ENCODE measurements at places on chromosomes 13 and 19.

DNA sequence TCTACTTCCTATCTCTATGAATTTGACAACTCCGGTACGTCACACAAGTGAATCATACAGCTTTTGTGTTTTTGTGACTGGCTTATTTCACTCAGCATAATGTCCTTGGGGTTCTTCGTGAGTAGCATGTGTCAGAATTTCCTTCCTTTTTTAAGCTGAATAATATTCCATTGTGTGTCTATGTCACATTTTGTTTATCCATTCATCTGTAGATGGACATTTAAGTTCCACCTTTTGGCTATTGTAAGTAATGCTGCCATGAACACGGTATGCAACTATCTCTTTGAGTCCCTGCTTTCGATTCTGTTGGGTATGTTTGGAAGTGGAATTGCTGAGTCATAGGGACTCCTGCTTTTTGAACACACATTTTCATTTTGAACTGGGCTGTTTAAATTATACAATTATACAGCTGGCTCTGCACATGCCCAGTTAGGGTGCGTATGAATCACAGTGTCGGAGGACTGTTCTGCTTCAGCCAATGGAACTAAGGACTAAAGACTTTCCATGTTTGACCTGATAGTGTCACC, 43.0 kb upstream of the C13orf42 start:
- DNase-seq, result no peak

GRCh38 chr19:30741566-30741965, 369.4 kb downstream of the ZNF536 start:
- DNase-seq, result no peak

DNA sequence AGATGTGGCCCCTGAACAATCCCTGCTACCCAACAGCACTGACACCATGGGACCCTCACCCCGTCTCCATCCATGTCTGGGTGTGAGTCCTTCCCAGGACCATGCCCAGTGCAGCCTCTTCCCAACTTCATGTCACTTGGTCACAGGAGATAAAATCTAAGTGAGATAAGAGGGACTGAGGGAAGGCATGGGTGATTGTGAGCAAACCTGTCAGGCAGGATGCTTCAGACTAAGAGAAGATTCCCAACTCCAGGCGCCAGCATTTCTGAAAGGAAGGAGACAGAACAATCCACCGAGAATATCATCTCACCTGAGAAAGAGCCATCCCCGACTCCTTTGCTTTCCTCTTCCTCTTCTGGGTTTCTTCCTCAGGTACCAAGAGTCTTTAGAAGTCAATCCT, 7.5 kb downstream of the ZNF320 start:
- no peak for DNase-seq

DNA sequence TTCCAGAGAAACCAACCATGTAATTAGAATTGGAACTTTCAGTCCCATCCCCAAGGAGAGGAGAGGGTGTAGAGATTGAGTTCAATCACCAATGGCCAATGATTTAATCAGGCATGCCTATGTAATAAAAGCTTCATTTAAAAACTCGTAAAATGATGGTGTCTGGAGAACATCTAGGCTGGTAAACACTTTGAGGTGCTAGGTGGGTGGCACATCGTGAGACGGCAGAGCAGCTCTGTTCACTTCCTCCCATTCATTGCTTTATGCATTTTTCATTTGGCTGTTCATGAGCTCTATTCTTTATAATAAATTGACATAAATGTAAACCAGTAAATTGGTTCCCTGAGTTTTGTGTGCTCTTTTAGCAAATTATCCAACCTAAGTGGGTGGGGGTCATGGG, 90.1 kb downstream of the ELF1 start:
- no peak for DNase-seq

GRCh38 chr19:18513868-18514267, 8.0 kb downstream of the ELL start:
- no peak for DNase-seq

GRCh38 chr19:42113641-42114348, 18.5 kb downstream of the POU2F2 start:
- no peak for DNase-seq

- no peak for DNase-seq
These were observed 74.6 kb downstream of the CBY2 start for GRCh38 chr13:45776748-45777147.

DNA sequence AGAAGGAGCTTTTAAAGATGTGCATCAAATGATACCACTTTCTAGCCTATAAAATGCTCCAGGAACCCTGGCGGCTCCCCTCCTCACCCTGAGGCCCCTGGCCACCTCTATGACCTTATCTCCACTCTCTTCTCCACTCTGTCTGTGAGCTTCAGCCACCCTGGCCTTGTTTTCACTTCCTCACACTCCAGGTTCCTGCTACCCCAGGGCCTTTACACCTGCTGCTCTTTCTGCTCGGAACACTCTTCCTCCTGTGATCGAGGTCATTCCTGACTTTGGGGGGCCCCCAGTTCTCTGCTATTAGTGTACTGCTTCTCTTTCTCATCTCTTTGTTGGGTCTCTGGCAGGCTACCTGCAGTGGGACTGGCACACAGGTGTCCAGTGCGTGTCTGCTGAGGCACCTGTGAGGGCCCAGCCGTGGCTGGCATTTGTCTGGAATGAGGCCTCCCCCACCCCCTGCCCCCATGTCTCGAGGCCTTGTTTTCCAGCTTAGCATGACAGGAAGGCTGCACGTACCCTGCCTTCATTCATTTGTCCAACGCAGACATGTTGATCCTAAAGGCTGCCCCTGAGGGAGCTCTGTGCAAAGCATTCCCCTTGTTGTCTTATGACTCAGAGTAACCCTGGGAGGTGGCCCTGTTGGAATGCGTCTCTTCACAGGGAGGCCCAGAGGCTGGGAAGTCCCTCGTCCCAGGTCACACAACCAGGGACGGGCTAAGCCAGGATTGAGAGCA, 2.3 kb downstream of the DDA1 start:
- no peak for DNase-seq

- DNase-seq, result no peak
These were observed 19.6 kb downstream of the FUZ start for GRCh38 chr19:49793561-49793840.

GRCh38 chr13:28865951-28866350, 45.8 kb downstream of the MTUS2 start:
- DNase-seq, result no peak

GRCh38 chr19:32357720-32358119, 12.3 kb downstream of the ZNF507 start:
- no peak for DNase-seq

DNA sequence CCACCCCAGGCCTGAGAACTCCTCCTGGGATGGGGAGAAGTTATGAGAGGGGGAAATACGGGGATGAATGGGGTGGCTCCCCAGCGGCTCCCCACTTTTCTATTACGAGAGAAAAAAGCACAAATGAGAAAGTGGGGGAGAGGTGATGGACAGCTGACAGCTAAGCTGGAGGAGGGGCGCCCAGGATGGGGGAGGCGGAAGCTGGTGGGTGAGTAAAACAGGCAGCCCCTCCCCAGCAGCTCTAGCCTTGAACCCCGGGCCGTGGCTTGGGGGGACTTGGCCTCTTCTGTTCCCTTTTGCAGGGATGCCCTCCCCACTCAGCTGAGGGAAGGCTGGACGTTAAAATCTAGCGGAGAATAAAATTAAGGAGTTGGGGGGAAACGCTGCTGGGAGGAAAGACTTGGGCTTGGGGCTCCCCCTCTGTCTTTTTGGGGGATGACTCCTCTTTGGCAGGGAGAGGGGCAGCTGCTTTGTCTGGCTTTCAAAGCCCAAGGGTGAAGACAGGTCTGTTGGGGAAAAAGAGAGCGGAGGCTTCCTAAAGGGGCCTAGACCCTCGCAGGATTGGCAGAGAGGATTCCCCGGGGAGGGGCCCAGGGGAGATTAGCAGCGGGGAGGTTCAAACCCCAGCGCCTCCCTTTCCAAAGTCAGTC, 1.4 kb upstream of the SAMD1 start:
- no peak for DNase-seq

- no peak for DNase-seq
These were observed 8.2 kb downstream of the ATP11A start for GRCh38 chr13:112697756-112698655.

DNA sequence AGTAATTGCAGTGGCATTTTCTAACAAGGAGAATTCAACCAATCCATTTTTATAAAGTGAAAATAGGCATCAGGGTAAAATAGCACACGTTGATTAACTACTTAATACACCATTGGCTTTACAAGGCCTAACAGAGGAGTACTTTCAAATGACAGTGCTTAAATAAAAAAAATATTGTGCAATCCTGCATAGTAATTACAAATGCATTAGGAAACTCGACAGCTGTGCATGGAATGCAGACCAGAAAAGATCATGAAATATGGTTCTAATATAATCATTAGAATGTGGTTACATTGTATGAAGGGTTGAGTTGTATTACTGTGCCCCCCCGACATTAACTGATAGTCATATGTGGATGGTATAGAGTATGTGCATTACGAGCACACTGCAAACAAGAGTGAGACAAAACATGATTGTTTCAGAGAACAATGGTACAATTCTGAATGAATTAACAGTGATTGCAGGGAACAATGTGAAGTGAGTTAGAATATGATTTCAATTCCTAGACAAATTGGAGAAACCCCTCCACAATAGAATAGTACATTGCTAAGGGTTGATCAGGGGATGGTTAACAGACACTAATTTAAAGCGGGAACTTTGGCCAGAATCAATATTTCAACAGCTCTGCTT, 270.6 kb downstream of the GPC5 start:
- DNase-seq, result no peak

DNA sequence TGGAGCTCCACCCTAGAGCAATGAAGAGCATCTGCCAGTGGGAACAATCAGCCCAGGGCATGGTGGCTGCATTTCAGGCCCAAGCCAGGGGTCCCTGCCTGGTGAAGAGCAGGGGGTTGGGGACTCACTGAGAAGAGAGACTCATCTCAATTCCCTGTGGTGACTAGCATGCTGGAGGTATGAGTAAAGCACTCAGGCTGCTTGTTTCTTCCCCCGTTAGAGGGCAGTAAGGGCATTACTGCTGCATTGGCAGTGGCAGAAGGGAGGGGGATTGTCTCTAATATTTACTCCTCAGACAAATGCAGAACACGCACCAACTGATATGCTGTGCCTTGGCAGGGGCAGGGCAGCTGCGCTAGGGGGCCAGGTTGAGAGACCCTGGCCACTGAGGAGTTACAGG, 329.1 kb downstream of the SLITRK5 start:
- no peak for DNase-seq

GRCh38 chr13:28347456-28348371, 147.2 kb downstream of the FLT1 start:
- no peak for DNase-seq

DNA sequence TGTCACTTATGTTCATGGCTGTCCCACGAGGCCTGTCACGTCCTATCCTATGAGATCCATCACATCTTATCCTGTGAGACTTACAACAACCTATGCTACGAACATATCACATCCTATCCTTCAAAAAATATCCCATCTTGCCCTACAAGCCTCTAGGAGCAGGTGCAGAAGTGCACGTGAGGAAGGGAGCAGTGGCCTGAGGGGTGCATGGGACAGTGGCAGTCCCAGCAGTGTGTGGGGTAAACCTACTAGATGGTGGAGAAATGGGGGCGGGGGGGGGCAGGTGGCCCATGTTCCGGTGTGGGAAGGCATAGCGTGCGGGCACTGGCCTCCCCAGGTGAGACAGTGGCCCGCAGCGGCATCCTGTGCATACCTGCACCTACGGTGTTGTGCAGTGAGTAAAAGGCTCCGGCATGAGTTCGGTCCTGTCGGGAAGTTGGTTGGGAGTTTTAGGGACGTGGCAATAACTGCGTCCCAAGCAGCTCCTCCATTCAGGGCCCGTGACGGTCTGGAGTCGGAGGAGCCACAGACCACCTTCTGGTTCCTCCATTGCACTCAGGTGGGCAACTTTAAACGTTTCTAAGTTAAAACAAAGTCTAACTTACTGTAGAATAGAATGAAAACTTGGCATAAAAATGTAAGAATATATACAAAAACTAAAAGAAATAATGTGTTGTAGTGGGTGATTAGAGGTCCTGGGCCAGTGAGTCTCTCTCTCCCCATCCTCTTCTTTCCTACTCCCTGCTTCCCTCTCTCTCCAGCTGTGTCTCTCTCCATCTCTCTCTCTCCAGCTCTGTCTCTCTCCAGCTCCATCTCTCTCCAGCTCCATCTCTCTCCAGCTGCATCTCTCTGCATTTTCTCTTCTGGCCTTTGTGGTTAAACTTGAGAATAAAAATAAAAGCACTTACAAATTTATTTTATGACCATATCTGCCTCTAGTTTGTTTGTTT, 42.1 kb downstream of the ATP11A start:
- DNase-seq, result no peak

DNA sequence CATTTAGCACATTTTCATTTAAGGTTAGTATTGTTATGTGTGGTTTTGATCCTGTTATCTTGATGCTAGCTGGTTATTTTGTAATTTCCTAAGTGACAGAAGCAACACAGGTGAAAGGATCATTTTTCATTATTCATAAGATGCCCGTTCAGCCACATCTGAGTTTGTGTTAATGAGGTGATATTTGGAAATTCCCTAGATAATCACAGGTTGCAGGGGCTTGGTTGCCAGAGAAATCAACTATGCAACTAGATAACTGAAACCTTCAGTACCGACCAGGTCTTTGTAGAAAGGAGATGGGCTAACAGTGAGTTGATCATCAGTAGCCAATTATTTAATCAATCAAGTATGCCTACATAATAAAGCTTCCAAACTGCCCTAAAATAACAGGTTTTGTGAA, 121.3 kb upstream of the UFM1 start:
- no peak for DNase-seq

DNA sequence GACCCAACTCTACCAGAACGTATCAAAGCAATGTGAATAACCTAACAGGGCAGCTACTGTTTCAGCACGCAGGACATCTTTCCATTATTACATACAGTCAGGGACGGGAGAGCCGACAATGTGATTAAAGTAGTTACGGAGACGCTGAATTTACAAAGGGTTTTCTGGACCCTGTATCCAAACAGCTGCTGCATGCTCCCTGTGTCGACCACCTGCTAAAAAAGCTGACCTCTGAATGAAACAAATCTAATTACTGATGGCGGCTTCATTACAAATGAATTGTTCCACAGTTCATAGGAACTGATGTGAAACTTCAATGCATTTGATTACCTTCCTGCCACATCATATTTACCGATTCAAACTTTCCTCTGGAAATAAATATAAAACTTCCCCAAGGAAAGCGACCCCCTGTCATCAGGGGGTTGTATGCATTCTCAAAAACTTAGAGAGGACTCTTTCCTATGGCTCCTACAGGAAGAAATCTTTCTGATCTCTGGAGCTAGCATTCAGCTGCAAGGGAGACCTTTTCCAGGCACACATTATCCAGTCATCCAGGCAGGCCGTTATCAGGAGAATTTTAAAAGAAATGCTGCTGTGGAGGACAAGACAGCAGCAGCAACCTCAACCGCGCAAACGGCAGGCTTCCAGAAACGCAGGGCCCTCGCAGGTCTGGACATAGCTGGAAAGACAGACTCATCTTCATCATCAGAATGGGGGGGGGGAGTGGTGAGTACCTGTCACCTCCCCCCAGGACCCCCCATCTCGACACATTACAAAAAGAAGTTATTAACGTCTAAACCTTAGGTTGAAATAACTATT, 3.1 kb downstream of the EFNB2 start:
- DNase-seq, result no peak

GRCh38 chr19:34120846-34121639, 51.3 kb upstream of the LSM14A start:
- DNase-seq, result peak; percentile 17

Measured in activated gamma-delta T cell treated with anti-CD3 and anti-CD28 coated beads, Interleukin-2, amount 50 U/mL, for 16 hours (primary cell).